Activated CD8-positive, alpha-beta T cell treated with anti-CD3 and anti-CD28 coated beads, Interleukin-2, amount 10 ng/mL, durations not matched to agents 7 days and 5 days (primary cell): ENCODE measurements at places on chromosomes 5 and 9. TPM values are rescaled to one million over a fixed set of nuclear protein-coding genes. Genes with fewer than 3 reads are reported as not detected.

- peaks cover 2% of the 10 kb centered on the region for H3K27me3 ChIP-seq
- H3K27ac ChIP-seq: no peak overlapping the region
- H3K36me3 ChIP-seq: no peaks in the 10 kb centered on the region
- no peak for DNase-seq
These were observed 59.5 kb upstream of the PCSK1 start for GRCh38 chr5:96492459-96493047.

- no peak for DNase-seq
- peaks cover 26% of the 10 kb centered on the region for H3K4me1 ChIP-seq
- no peak overlapping the region for H3K4me3 ChIP-seq
- H3K27ac ChIP-seq: peak overlapping the region; percentile 1
- no peaks in the 10 kb centered on the region for H3K36me3 ChIP-seq
- peaks cover 5% of the 10 kb centered on the region for H3K27me3 ChIP-seq
These were observed 194.3 kb downstream of the PALM2AKAP2 start for GRCh38 chr9:109974143-109974917.

DNA sequence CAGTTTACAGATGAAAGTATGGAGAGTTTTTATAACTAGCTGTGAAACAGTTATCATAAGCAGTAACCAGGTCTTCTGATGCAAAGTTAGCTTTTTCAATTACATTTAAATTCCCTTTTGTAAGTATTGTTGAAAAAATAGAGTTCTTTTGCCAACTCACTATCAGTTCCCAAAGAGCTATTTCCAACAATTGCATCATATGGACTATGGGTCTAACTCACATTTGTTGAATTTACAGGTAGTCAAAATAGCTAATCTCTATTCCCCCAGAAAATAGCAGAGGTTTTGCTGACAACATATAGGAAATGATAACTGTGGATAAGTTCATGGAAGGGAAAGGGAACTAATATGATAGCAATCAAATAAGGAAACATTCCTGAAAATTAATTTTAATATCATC lies 1.4 kb downstream of the SPINK1 start:
- H3K36me3 ChIP-seq: no peaks in the 10 kb centered on the region
- H3K4me1 ChIP-seq: no peaks in the 10 kb centered on the region
- H3K4me3 ChIP-seq: no peak overlapping the region
- DNase-seq: no peak

DNA sequence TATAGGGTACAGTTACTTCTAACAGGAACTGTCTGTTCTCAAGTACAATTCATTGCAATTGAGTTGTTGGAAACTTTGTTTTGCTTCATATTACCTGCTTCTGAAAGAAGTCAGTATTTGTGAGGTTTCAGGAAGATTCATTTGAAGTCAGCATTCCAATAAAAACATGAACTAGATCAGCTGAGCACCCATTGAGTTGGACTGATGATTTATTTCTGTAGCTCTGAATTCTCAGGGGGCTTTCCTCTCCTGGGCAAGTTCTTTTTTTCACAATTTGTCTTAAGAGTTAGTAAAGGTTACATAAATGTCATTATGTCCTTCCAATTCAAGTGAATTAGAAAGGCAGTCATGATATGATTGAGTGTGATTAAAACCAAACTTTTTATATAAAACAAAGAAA lies 16.2 kb upstream of the KIF2A start:
- H3K36me3 ChIP-seq: peaks cover 79% of the 10 kb centered on the region
- no peaks in the 10 kb centered on the region for H3K27me3 ChIP-seq
- no peak for DNase-seq
- H3K4me1 ChIP-seq: peaks cover 78% of the 10 kb centered on the region
- no peak overlapping the region for H3K27ac ChIP-seq

GRCh38 chr5:147045290-147045689 lies 166.7 kb upstream of the PPP2R2B start:
- no peaks in the 10 kb centered on the region for H3K36me3 ChIP-seq
- no peak overlapping the region for H3K4me3 ChIP-seq
- H3K4me1 ChIP-seq: no peaks in the 10 kb centered on the region
- no peak for DNase-seq

- DNase-seq: no peak
- H3K27ac ChIP-seq: no peak overlapping the region
- no peaks in the 10 kb centered on the region for H3K27me3 ChIP-seq
- H3K4me3 ChIP-seq: no peak overlapping the region
- H3K4me1 ChIP-seq: peaks cover 10% of the 10 kb centered on the region
These were observed 7.6 kb upstream of the CCDC152 start for GRCh38 chr5:42749020-42749419.

DNA sequence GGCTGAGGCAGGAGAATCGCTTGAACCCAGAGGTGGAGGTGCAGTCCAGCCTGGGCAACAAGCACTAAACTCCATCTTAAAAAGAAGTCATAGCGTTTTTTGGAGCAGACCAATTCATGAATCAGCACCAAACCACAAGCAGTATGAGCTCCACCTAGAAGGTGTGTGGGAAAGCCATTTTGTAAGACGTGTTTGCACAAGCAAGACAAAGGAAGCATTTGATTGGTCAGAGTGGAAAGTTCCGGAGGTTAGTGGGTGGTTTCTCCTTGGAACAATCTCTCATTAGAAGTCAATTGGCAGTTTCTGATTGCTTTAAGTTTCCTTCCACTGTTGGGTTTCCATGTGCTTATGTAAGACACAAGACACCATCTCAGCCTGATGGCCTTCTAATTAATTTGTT lies 5.0 kb downstream of the SRD5A1 start:
- no peak overlapping the region for H3K4me3 ChIP-seq
- no peaks in the 10 kb centered on the region for H3K27me3 ChIP-seq
- H3K36me3 ChIP-seq: peaks cover 2% of the 10 kb centered on the region
- no peak for DNase-seq
- peaks cover 11% of the 10 kb centered on the region for H3K4me1 ChIP-seq
- H3K27ac ChIP-seq: no peak overlapping the region

DNA sequence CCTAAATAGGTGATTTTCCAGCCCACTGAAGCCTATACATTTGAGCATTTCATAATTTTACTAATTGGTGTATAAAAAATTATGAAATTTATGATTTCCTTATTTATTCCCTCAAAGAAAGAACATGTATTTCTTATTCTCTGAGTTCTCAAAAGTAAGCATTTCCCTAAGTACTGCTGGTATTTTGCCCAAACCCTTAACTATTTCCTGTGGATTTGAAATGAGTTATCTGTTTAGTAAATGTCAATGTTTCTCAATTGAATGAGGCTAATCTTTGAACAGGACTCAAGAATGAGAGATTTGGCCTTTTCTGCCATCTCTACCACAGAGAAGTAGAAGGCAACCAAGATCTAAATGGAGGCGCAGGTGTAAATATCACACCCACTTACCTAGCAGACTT lies 751.7 kb downstream of the TLE1 start:
- H3K4me1 ChIP-seq: no peaks in the 10 kb centered on the region
- H3K4me3 ChIP-seq: no peak overlapping the region
- no peaks in the 10 kb centered on the region for H3K36me3 ChIP-seq
- H3K27ac ChIP-seq: no peak overlapping the region
- H3K27me3 ChIP-seq: no peaks in the 10 kb centered on the region
- DNase-seq: no peak

- H3K36me3 ChIP-seq: no peaks in the 10 kb centered on the region
- no peak overlapping the region for H3K4me3 ChIP-seq
- H3K4me1 ChIP-seq: peaks cover 8% of the 10 kb centered on the region
- H3K27ac ChIP-seq: no peak overlapping the region
- no peak for DNase-seq
These were observed 110.3 kb upstream of the IQGAP2 start for GRCh38 chr5:76292620-76293322.

GRCh38 chr5:74079971-74080556 lies 454.1 kb downstream of the ARHGEF28 start:
- no peaks in the 10 kb centered on the region for H3K36me3 ChIP-seq
- H3K27me3 ChIP-seq: peaks cover 3% of the 10 kb centered on the region
- H3K4me3 ChIP-seq: no peak overlapping the region
- no peak for DNase-seq
- H3K27ac ChIP-seq: no peak overlapping the region
- H3K4me1 ChIP-seq: no peaks in the 10 kb centered on the region

PNPLA7 gene
- total RNA-seq: 3.7 TPM

C5 gene
- total RNA-seq: 1.3 TPM

TNIP1 gene
- 138 TPM for total RNA-seq

TMEM161B gene
- 22.7 TPM for total RNA-seq

POLE3 gene
- total RNA-seq: 78.9 TPM

PCSK1 gene
- not detected for total RNA-seq
